ENCODE measurements at places on chromosomes 4 and X.

- peak; percentile 29 for DNase-seq
Measured at GRCh38 chrX:6021316-6022091, 207.2 kb downstream of the NLGN4X start.

DNA sequence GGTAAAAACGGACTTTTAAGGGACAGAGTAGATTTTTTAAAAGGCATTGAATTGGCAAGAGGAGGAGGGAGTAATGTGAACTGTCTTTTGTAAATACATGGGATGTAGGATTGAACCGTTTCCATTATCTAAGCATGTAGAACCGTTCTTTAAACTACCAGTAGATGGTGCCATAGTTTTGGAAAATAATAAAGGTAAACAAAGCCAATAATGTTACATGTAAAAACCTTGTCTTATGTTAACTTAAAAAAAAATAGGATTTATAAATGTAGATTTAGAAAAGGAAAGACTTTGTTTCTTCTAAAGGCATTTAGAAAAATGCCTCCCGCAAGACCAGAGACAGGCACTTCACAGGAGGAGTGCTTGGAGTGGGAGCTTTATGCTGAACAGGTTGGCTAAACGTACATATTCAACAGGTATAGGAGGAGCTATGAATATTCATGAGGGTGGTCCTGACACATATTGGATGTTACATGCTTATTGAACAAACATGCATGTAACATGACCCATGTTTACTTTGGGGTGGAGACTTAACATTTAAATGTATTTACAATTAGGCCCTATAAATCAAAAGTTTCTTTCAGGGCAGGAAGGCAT is 45.5 kb upstream of the FAM241A start:
- peak; percentile 31 for DNase-seq

DNA sequence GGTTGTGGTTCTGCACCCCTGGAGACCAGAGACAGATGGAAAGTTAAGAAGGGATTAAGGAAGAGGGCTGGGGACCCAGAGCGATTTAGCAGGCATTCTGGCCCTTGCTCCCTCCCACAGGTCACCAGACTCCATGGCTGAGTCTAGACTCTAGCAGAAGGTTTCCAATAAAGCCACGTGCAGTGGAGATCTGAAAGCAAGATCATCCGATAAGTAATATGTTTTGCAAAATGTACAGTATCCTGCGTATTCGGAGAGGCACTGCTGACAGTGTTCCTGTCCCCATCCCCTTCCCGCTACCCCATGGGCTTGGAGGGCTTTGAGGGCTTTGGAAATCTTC is 531 bp upstream of the GPRIN3 start:
- no peak for DNase-seq

GRCh38 chr4:108559911-108560310 is 60.5 kb upstream of the RPL34 start:
- DNase-seq, result no peak
